ENCODE measurements at places on chromosomes 1 and 21.

- no peaks in the 10 kb centered on the region for H3K27me3 ChIP-seq
- no peak overlapping the region for H3K4me3 ChIP-seq
- H3K4me1 ChIP-seq: no peaks in the 10 kb centered on the region
- no peaks in the 10 kb centered on the region for H3K36me3 ChIP-seq
- H3K27ac ChIP-seq: peak overlapping the region; percentile 27
These were observed 36.3 kb upstream of the PCBP3 start for GRCh38 chr21:45607021-45607908.

DNA sequence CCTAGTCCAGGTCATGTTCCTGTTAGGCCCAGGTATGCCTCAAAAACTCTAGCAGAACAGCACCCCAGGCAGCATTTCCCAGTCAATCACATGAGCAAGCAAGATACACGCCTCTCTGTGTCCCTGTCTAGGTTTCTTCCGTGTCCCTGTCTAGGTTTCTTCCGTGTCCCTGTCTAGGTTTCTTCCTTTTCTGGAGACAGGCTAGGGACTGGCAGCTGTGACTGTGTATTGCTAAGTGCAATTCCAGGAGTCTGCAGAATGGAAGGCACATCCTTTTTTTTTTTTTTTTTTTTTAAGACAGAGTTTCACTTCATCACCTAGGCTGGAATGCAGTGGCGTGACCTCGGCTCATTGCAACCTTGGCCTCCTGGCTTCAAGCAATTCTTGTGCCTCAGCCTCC lies 77.6 kb downstream of the SETD4 start:
- no peak for DNase-seq
- H3K36me3 ChIP-seq: no peaks in the 10 kb centered on the region
- no peak overlapping the region for H3K27ac ChIP-seq
- no peak overlapping the region for H3K4me3 ChIP-seq
- H3K4me1 ChIP-seq: no peaks in the 10 kb centered on the region

DNA sequence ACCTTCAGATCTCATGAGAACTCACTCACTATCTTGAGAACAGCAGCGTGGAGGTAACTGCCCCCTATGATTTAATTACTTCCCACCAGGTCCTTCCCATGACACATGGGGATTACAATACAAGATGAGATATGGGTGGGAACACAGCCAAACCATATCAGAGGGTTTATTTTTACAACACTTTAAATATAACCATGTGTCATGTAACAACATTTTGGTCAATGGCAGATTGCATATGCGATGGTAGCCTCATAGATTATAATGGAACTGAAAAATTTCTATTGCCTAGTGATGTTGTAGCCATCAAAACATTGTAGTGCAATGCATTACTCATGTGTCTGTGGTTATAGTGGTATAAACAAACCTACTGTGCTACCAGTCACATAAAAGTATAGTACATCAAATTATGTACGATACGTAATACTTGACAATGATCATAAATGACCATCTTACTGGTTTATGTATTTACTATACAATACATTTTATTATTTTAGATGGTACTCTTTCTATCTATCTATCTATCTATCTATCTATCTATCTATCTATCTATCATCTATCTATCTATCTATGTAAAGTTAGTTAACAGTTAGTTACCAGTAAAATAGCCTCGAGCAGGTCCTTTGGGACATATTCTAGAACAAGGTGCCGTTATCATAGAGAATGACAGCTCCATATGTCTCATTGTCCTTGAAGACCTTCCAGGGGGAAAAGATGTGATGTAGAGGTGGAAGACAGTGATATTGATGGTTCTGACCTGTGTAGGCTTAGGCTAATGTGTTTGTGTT lies 12.6 kb upstream of the S100B start:
- no peak overlapping the region for H3K27ac ChIP-seq
- H3K36me3 ChIP-seq: no peaks in the 10 kb centered on the region
- peaks cover 25% of the 10 kb centered on the region for H3K4me1 ChIP-seq
- no peak overlapping the region for H3K4me3 ChIP-seq
- no peak for DNase-seq
- no peaks in the 10 kb centered on the region for H3K27me3 ChIP-seq

- H3K27ac ChIP-seq: no peak overlapping the region
- no peaks in the 10 kb centered on the region for H3K27me3 ChIP-seq
- no peak for DNase-seq
These were observed 38.5 kb upstream of the KCNA3 start for GRCh38 chr1:110713221-110713620.

DNA sequence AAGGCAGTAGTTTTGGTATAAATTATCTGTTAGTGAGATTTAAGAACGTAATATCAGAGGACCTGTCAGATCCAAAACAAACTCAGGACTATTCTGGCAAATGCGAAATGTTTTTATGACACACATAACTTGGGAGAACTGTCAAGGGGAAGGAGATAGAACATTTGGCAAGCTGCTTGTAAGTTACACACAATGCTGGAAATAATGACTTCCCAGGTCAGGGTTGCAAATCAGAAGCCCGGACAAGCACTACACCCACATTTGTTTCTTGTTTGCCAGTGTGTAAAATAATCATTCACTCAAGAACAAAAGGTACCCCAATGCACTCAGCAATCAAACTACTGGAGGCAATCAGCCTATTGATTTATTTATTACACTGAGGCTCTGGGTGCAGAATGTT lies 354.7 kb downstream of the KCNH1 start:
- H3K27me3 ChIP-seq: no peaks in the 10 kb centered on the region
- no peaks in the 10 kb centered on the region for H3K36me3 ChIP-seq
- H3K4me1 ChIP-seq: no peaks in the 10 kb centered on the region
- no peak overlapping the region for H3K4me3 ChIP-seq
- DNase-seq: no peak

GRCh38 chr1:219379691-219380090 lies 206.0 kb downstream of the LYPLAL1 start:
- H3K36me3 ChIP-seq: no peaks in the 10 kb centered on the region
- no peak overlapping the region for H3K27ac ChIP-seq
- no peak for DNase-seq
- H3K4me1 ChIP-seq: no peaks in the 10 kb centered on the region
- no peaks in the 10 kb centered on the region for H3K27me3 ChIP-seq

- no peaks in the 10 kb centered on the region for H3K27me3 ChIP-seq
- H3K4me1 ChIP-seq: no peaks in the 10 kb centered on the region
- no peaks in the 10 kb centered on the region for H3K36me3 ChIP-seq
- H3K4me3 ChIP-seq: no peak overlapping the region
These were observed 1624.0 kb downstream of the AMY1C start for GRCh38 chr1:105373681-105374080.

DNA sequence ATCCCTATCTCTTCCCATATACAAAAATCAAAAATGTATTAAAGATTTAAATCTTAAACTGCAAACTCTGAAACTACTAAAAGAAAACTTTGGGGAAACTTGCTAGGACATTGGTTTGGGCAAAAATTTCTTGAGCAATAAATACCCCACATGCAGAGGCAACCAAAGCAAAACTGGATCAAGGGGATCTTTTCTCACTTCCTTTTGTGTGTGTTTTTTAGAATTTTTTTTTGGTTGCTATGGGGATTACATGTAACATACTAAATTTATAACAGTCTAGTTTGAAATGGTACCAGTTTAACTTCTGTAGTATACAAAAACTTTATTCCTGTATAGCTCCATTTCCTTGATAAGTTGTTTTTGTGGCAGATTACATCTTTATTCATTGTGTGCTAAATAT lies 16.8 kb downstream of the MAST2 start:
- H3K4me3 ChIP-seq: no peak overlapping the region
- H3K27me3 ChIP-seq: no peaks in the 10 kb centered on the region
- DNase-seq: no peak

DNA sequence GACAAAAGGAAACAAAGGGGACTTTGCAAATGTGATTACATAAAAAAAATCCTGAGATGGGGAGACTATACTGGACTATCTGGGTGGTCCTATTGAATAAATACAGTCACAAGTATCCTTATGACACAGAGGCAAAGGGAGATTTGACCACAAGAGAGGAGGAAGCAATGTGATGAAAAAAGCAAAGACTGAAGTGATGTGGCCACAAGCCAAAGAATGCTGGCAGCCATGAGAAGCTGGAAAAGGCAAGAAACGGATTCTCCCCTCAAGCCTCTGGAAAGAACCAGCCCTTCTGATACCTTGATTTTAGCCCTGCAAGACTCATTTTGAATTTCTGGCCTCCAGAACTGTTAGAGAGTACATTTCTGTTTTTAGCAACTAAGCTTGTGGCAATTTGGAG lies 36.4 kb downstream of the OLFML2B start:
- H3K4me3 ChIP-seq: no peak overlapping the region
- DNase-seq: no peak
- no peak overlapping the region for H3K27ac ChIP-seq
- H3K36me3 ChIP-seq: no peaks in the 10 kb centered on the region
- H3K4me1 ChIP-seq: no peaks in the 10 kb centered on the region
- peaks cover 5% of the 10 kb centered on the region for H3K27me3 ChIP-seq

GRCh38 chr1:10724511-10724910 lies 71.9 kb downstream of the CASZ1 start:
- H3K36me3 ChIP-seq: no peaks in the 10 kb centered on the region

DNA sequence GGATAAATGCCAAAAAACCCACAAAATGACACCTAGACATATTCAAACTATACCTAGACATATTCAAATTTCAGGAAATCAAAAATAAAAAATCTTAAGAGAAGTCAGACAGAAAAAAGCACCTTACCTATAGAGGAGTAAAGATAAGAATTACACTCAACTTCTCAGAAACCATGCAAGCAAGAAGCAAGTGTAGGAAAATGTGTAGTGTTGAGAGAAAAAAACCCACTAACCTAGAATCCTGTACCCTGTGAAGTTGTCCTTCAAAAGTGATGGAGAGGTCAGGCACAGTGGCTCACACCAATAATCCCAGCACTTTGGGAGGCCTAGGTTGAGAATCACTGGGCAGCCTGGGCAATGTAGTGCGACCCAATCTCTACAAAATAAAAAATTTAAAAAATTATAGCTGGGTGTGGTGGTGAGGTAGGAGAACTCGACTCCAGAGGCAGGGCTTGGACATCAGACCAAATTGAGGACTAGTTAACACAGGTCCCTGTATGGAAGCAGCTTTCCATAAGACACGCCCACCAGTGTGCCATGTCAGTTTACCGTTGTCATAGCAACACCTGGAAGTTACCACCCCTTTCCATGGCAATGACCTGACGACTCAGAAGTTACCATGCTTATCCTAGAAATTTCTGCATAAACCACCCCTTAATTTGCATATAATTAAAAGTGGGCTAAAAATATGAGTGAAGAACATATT lies 20.7 kb downstream of the PDIK1L start:
- H3K4me1 ChIP-seq: peaks cover 12% of the 10 kb centered on the region
- no peak overlapping the region for H3K4me3 ChIP-seq
- no peak for DNase-seq
- no peaks in the 10 kb centered on the region for H3K36me3 ChIP-seq
- no peak overlapping the region for H3K27ac ChIP-seq

DNA sequence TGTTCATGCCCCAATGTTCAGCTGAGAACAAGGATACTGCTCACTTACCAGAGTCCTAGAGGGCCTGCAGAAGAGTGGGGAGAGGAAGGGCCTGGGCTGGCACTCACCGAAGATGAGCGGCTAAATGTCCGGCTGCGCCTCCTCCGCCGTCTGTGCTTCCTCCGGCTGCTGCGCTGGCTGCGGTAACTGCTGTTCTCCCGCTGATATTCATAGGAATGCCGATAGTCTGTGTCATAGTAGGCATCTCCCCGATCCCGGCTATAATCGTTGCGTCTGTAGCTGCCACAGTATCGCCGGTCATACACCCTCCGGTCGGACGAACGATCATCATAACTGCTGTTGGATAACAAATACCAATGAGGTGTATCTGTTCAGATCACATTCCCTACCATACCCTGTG lies 3.9 kb downstream of the CLK2 start:
- H3K27me3 ChIP-seq: no peaks in the 10 kb centered on the region
- no peak overlapping the region for H3K27ac ChIP-seq
- H3K36me3 ChIP-seq: peaks cover 7% of the 10 kb centered on the region
- no peak overlapping the region for H3K4me3 ChIP-seq

- H3K27me3 ChIP-seq: peaks cover 2% of the 10 kb centered on the region
- H3K4me1 ChIP-seq: no peaks in the 10 kb centered on the region
- H3K4me3 ChIP-seq: no peak overlapping the region
- DNase-seq: no peak
These were observed 116.4 kb downstream of the SYT2 start for GRCh38 chr1:202593845-202594244.

- no peak overlapping the region for H3K27ac ChIP-seq
- DNase-seq: no peak
- H3K36me3 ChIP-seq: no peaks in the 10 kb centered on the region
- no peak overlapping the region for H3K4me3 ChIP-seq
- no peaks in the 10 kb centered on the region for H3K4me1 ChIP-seq
These were observed 298.1 kb upstream of the POU3F1 start for GRCh38 chr1:38344716-38345115.

Data from T-cell (primary cell).